ENCODE measurements at places on chromosomes 12 and 14.

DNA sequence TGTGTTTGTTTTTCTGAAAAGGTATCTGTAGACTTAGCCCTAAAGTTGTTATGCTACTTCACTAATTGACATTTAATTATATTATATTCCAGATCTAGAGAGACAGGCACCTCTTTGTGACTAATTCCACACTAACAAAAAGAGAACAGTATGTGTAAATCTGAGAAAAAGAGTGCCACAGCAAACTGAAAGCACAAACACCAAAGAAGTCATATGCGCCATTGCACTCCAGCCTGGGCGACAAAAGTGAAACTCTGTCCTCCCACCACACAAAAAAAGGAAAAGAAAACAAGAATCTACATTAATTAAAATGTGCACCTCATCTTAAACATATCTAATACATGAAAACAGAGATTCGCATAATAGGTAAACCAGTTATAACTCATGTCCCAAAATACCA is 4.4 kb upstream of the CSRNP2 start:
- no peaks in the 10 kb centered on the region for H3K36me3 ChIP-seq
- DNase-seq: no peak
- H3K4me1 ChIP-seq: peaks cover 15% of the 10 kb centered on the region
- peak overlapping the region; percentile 68 for H3K27ac ChIP-seq
- no peak overlapping the region for H3K4me3 ChIP-seq
- no peaks in the 10 kb centered on the region for H3K27me3 ChIP-seq

DNA sequence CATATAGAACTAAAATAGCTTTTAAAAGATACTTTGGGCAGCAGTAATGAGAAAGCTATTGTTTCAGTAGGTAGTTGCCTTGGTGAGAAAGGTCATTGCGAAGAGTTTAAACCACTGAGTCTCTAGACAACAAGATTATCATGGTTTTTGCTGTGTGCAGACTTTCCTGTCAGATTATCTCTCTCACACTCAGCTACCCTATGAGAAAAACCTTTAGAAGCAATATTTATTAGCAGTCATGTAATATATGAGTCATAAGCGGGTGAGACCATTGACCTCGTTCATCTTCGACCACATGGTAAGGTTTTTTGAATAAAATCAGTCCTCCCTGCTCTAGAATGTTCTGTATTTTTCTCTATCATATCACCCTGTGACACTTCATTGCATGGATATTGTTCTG is 59.9 kb downstream of the GPR65 start:
- H3K4me3 ChIP-seq: no peak overlapping the region
- no peaks in the 10 kb centered on the region for H3K27me3 ChIP-seq

- peak overlapping the region; percentile 39 for H3K27ac ChIP-seq
- H3K27me3 ChIP-seq: no peaks in the 10 kb centered on the region
- peaks cover 12% of the 10 kb centered on the region for H3K4me1 ChIP-seq
- H3K4me3 ChIP-seq: no peak overlapping the region
- no peak for DNase-seq
Observed at GRCh38 chr14:75720842-75721498, 59.9 kb downstream of the TTLL5 start.

DNA sequence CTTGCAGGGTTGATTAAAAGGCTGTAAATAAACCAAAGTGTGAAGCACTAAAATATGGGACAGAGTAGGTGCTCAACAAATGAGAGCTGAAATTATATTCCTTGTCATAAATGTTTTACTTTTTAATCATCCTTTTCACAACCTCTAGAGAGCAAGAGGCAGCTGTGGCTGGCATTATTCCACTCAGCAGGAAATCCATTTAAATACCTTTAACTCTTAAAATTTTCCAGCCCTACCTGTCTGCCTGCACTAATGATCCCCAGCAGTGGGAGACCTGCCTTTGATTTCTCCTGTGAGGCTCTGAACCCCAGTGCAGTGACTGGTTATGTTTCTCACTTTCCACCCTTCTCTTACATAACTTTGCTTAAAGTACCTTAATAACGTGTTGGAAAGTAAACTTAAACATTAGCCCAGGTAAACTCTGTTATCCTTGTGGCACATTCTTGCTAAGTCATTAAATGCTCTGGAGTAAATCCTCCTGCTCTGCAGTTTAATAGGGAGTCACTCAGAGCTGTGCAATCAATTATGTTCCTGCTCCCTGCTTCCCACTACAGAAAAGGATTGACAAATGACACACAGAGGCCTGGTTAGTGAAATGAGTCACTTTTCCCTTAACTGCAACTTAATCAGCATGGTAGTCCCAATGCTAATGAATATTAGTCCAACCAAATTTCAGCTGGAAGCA is 755.7 kb upstream of the USP15 start:
- no peak overlapping the region for H3K27ac ChIP-seq
- no peaks in the 10 kb centered on the region for H3K4me1 ChIP-seq
- H3K4me3 ChIP-seq: no peak overlapping the region
- H3K27me3 ChIP-seq: no peaks in the 10 kb centered on the region
- no peak for DNase-seq

- H3K27ac ChIP-seq: no peak overlapping the region
- DNase-seq: no peak
- no peaks in the 10 kb centered on the region for H3K27me3 ChIP-seq
- H3K36me3 ChIP-seq: no peaks in the 10 kb centered on the region
Observed at GRCh38 chr12:59383079-59383822, 212.6 kb upstream of the SLC16A7 start.

DNA sequence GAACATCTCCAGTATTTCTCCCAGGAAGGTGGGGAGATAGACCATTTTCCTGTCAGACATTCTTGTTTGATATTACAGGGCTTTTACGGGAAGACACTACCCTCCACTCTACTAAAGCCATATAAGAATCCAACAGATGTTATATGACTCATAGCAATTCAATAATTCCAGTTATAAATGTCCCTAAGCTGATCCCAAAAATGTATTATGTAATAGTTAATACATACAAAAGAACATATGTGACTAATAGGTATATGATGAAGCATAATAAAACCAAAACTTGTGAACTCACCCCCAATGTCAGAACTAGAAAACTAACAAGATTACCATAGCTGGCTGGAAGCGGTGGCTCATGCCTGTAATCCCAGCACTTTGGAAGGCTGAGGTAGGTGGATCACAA is 84.2 kb downstream of the EFCAB11 start:
- no peak for DNase-seq
- H3K27ac ChIP-seq: no peak overlapping the region
- peaks cover 4% of the 10 kb centered on the region for H3K36me3 ChIP-seq
- no peaks in the 10 kb centered on the region for H3K27me3 ChIP-seq
- H3K4me3 ChIP-seq: no peak overlapping the region

GRCh38 chr14:97306133-97306759 is 509.1 kb downstream of the VRK1 start:
- no peaks in the 10 kb centered on the region for H3K27me3 ChIP-seq
- no peaks in the 10 kb centered on the region for H3K36me3 ChIP-seq
- peaks cover 11% of the 10 kb centered on the region for H3K4me1 ChIP-seq
- H3K4me3 ChIP-seq: no peak overlapping the region
- no peak overlapping the region for H3K27ac ChIP-seq
- no peak for DNase-seq

- peaks cover 8% of the 10 kb centered on the region for H3K27me3 ChIP-seq
- no peak for DNase-seq
- no peak overlapping the region for H3K4me3 ChIP-seq
- no peaks in the 10 kb centered on the region for H3K4me1 ChIP-seq
Observed at GRCh38 chr14:78725086-78725485, 554.9 kb downstream of the NRXN3 start.

DNA sequence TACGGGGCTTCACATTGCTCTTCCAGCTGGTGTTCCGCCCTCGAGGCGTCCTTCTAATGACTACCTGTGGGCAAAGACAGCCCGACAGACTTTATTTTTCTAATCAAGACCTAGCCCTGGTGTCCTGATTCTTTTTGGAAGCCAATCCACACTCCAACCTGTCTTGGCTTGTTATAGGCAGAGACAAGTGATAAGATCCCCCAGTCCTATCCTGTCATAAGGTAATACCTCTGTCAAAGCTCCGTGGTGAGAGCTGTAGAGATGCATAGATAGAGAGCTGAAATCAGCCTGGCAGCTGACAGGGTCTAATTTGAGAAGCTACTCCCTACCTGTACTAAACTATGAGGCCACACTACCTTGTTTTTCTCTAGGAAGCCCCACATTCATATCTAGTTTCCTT is 11.5 kb upstream of the WNK1 start:
- H3K27me3 ChIP-seq: no peaks in the 10 kb centered on the region
- peaks cover 7% of the 10 kb centered on the region for H3K4me1 ChIP-seq
- DNase-seq: no peak

GRCh38 chr12:131057211-131057721 is 103.6 kb downstream of the ADGRD1 start:
- peaks cover 8% of the 10 kb centered on the region for H3K4me1 ChIP-seq
- no peak for DNase-seq
- H3K27ac ChIP-seq: no peak overlapping the region
- no peaks in the 10 kb centered on the region for H3K36me3 ChIP-seq
- H3K27me3 ChIP-seq: peaks cover 74% of the 10 kb centered on the region
- H3K4me3 ChIP-seq: no peak overlapping the region

- H3K36me3 ChIP-seq: no peaks in the 10 kb centered on the region
- H3K27me3 ChIP-seq: no peaks in the 10 kb centered on the region
- H3K27ac ChIP-seq: no peak overlapping the region
- no peak for DNase-seq
Observed at GRCh38 chr14:74568911-74569310, 43.1 kb downstream of the LTBP2 start.

- H3K36me3 ChIP-seq: no peaks in the 10 kb centered on the region
- H3K27me3 ChIP-seq: no peaks in the 10 kb centered on the region
- peak overlapping the region; percentile 60 for H3K27ac ChIP-seq
- H3K4me3 ChIP-seq: no peak overlapping the region
- DNase-seq: no peak
Observed at GRCh38 chr14:70898111-70898745, 9.0 kb upstream of the PCNX1 start.

- H3K4me1 ChIP-seq: peaks cover 14% of the 10 kb centered on the region
- peaks cover 8% of the 10 kb centered on the region for H3K36me3 ChIP-seq
- no peak for DNase-seq
- peak overlapping the region; percentile 37 for H3K4me3 ChIP-seq
Observed at GRCh38 chr14:36662258-36662542, 540 bp downstream of the PAX9 start.

DNA sequence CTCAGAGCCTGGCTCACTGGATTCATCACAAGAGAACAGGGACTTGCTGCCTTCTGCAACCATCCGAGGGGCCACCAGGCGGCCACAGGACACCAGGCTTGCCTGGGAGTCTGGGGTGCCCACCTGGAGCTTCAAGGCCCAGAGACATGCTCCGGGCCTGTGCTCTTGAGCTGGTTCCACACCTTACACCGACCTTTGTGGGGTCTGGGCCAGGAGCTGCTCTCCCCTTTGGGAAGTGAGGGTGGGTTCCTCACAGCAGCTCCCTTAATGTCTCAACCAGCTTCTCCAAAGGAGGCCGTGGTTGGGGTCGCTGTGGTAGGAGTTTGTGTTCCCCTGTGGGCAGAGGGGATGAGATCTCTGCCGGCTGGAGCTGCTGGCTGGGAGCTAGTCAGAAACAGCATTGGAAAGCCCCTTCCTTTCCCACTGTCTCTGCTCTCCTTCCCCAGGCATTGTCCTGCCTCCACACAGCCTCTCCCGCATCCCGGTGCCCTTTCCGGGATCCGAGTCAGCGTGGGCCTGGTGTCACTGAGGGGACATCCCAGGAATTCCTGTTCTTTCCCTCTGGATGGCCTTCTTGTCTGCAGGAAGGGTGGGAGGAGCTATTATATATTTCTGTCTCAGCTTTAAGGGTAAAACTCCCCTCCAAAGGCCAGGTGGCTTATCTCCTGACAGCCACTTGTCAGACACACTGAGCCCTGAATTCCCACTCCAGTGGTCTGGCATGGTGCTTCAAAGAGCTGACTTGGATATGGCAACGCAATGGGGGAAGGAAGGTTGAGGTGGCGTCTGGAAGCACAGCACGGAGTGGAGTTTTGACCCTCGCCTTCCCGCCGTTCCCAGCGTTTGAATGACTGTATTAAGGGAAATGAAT is 5.1 kb upstream of the PAPLN start:
- no peak overlapping the region for H3K4me3 ChIP-seq
- peaks cover 48% of the 10 kb centered on the region for H3K27me3 ChIP-seq
- peaks cover 10% of the 10 kb centered on the region for H3K4me1 ChIP-seq
- H3K27ac ChIP-seq: no peak overlapping the region

DNA sequence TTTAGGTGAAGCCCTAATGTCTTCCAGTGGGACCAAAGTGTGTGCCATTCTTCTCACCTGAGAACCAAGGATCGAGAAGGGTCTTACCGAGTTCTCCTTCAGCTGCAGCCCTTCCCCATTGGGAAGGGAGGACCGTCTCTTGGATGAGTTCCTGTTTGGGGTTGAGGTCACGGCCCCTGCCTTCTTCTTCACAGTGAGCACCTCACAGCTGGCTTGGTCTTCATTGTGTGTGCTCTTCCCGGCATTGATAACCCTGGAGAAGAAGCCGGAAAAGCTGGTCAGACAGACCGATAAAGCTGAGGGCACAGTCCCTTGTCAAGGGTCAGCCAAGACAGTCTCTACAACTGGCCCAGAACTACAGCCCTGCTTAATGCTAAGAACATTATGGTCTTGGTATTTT is 102.9 kb downstream of the PPM1H start:
- H3K36me3 ChIP-seq: no peaks in the 10 kb centered on the region
- DNase-seq: no peak
- H3K27me3 ChIP-seq: peaks cover 15% of the 10 kb centered on the region
- H3K27ac ChIP-seq: no peak overlapping the region
- no peak overlapping the region for H3K4me3 ChIP-seq

DNA sequence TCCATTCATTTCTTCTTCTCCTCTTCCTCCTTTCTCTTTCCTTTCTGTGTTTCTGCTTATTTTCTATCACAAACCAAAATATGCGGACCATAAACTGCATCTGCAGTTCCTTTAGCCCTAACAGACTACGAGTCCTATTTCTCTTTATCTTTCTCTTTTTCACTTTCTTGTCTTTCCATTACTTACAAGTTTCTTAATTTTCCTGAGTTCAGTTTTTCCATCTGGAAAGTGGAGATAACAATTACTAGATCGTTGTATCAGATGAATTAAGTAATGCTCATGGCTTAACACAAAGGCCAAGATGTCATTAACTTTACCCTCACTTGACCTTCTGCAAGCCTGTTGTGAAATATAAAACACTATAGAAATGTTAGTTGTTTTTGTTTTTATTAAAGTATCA is 983 bp upstream of the COPS7A start:
- no peaks in the 10 kb centered on the region for H3K36me3 ChIP-seq
- no peak overlapping the region for H3K4me3 ChIP-seq
- DNase-seq: no peak
- peaks cover 25% of the 10 kb centered on the region for H3K4me1 ChIP-seq
- no peak overlapping the region for H3K27ac ChIP-seq
- no peaks in the 10 kb centered on the region for H3K27me3 ChIP-seq

GRCh38 chr12:52662093-52662917 is 10.3 kb upstream of the KRT2 start:
- no peak for DNase-seq
- no peaks in the 10 kb centered on the region for H3K36me3 ChIP-seq
- H3K27ac ChIP-seq: peak overlapping the region; percentile 19
- H3K27me3 ChIP-seq: peaks cover 68% of the 10 kb centered on the region

DNA sequence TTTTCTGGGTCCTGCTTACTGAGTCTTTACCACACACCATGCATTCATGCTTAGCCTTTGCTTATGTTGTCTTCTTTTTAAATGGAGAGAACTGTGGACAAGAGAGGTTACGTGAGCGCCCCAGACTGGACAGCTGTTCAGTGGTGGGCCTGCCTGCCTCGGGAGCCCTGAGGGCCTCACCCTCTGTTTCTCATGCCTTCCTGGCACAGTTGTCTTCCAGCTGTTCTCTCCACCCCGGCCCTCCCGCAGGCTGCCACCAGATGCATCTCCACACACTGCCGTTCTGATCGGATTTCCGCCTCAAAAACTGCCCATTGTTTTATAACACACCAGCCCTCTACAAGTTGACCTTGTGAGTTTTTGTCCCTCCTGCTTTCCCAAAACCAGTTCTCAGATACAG is 100.8 kb downstream of the SAMD4A start:
- peaks cover 29% of the 10 kb centered on the region for H3K4me1 ChIP-seq
- no peak overlapping the region for H3K4me3 ChIP-seq
- H3K36me3 ChIP-seq: no peaks in the 10 kb centered on the region
- no peak overlapping the region for H3K27ac ChIP-seq

Measured in T-helper 17 cell (primary cell).